Activated T-helper 2 cell treated with anti-CD3 and anti-CD28 coated beads, Interferon-gamma antibody, Interleukin-2, Interleukin-4, amounts not matched to agents 10 μg/mL and 5 μg/mL and 100 μg/mL, durations not matched to agents 14 hours and 24 hours and 36 hours (primary cell): ENCODE measurements at places on chromosomes 2 and 18. TPM values are rescaled to one million over a fixed set of nuclear protein-coding genes. Genes with fewer than 3 reads are reported as not detected.

SPR gene
- 9.5 and 9.9 TPM in 2 replicates for total RNA-seq

IMP4 gene
- 136 and 142 TPM in 2 replicates for total RNA-seq

SATB2 gene
- 0.05 TPM in 2 replicates for total RNA-seq

SP110 gene
- total RNA-seq = 114 and 121 TPM in 2 replicates

ZC3H6 gene
- total RNA-seq = 8.0 and 8.2 TPM in 2 replicates

LDLRAD4 gene
- 30.5 and 32.7 TPM in 2 replicates for total RNA-seq

RASGRP3 gene
- 1.5 and 2.5 TPM in 2 replicates for total RNA-seq

C1QL2 gene
- not detected in 2 replicates for total RNA-seq

- H3K4me1 ChIP-seq = no peaks in the 10 kb centered on the region
- H3K4me3 ChIP-seq = no peak overlapping the region
- H3K27ac ChIP-seq = no peak overlapping the region
- DNase-seq = no peak
These were observed 60.5 kb downstream of the BMPR2 start for GRCh38 chr2:202436626-202437025.

- peaks cover 46% of the 10 kb centered on the region for H3K4me1 ChIP-seq
- DNase-seq = no peak
- H3K4me3 ChIP-seq = no peak overlapping the region
- H3K27ac ChIP-seq = no peak overlapping the region
- H3K36me3 ChIP-seq = peaks cover 9% of the 10 kb centered on the region
- H3K27me3 ChIP-seq = no peaks in the 10 kb centered on the region
These were observed 56.4 kb downstream of the MAP4K4 start for GRCh38 chr2:101753720-101754490.

DNA sequence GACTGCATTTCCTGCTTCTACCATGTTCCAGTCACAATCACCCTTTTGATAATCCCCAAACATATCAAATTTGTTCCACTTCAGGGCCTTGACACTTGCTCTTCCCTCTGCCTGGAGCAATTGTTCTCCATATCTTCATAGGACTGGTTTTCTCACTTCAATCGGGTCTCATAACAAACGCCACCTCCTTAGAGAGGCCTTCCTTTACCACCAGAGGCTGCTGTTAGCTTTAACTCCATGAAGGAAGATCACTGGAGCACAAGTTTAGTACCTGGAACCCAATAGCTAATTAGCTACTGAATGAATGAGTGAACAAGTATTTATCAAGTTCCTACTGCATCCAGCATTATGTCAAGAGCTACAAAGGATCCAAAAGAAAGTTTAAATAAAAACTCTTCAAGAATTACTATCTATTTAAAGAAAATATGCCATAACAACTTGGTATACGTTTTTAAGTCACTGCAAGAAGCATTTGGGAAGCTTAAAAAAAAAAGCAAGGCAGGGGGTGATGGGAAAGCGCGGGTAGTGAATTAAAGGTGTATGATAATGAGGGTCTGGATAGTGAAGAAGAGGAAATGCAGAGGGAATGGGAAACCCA, 58.8 kb downstream of the BAZ2B start:
- H3K36me3 ChIP-seq = no peaks in the 10 kb centered on the region
- no peaks in the 10 kb centered on the region for H3K27me3 ChIP-seq

DNA sequence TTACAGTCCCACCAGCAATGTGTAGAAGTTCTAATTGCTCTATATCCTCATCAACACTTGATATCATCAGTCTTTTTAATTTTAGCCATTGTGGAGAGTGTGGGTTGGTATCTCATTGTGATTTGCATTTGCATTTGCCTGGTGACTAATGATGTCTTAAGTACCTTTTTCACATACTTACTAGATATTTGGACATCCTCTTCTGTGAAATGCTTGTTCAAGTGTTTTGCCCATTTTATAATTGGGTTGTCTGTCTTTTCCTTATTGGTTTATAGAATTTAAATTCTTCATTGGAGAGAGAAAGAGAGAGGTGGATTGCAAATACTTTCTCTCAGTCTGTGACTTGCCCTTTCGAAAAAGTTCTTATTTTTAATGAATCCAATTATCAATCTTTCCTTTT, 14.0 kb upstream of the PPP1CB start:
- H3K4me3 ChIP-seq = no peak overlapping the region
- no peak for DNase-seq
- H3K27me3 ChIP-seq = no peaks in the 10 kb centered on the region
- H3K4me1 ChIP-seq = peaks cover 5% of the 10 kb centered on the region
- peaks cover 10% of the 10 kb centered on the region for H3K36me3 ChIP-seq
- no peak overlapping the region for H3K27ac ChIP-seq

DNA sequence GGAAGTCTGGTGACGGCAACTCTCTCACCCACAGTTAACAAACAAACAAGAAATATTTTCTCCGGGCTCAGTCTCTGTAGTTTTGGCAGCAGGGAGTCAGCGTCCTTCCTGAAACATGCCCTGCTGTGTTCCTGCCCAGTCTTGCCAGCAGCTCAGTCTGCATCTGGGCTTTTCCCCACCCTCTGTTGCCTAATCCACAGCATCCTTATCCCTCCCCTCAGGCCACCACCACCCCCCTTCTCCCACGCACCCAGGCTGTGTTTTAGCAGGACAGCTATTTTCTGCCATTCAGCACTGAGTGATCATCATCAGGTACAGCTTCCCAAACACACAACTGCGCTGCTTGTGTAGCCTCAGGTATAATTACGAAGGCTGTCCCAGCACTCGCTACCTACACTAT, 168.2 kb downstream of the DPP10 start:
- no peak for DNase-seq
- no peak overlapping the region for H3K27ac ChIP-seq
- H3K27me3 ChIP-seq = no peaks in the 10 kb centered on the region
- H3K4me1 ChIP-seq = no peaks in the 10 kb centered on the region
- H3K4me3 ChIP-seq = no peak overlapping the region

DNA sequence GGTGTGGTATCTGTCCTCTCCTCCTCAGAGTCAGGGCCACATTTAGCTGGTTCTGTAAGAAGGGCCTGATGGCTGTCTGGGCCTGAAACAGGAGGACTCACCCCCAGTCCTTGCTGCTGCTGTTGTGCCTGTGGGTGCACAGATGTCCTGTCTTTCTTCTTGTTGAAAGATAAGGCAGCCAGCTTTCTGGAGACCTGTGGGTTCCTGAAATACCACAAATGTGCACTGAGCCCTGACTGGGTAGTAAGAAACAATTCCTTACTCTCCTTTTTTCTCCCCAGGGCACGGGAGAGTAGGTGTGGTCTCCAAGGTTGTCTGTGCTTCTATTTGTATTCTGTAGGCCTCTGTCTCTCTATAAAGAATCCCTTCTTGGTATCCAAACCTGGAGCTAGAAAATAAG, 96.2 kb upstream of the DLX2 start:
- no peak for DNase-seq
- H3K4me3 ChIP-seq = no peak overlapping the region
- H3K27ac ChIP-seq = no peak overlapping the region
- peaks cover 2% of the 10 kb centered on the region for H3K4me1 ChIP-seq

GRCh38 chr2:240864475-240864874, 4.1 kb upstream of the AGXT start:
- no peaks in the 10 kb centered on the region for H3K36me3 ChIP-seq
- no peak overlapping the region for H3K4me3 ChIP-seq
- no peaks in the 10 kb centered on the region for H3K4me1 ChIP-seq
- DNase-seq = no peak
- no peak overlapping the region for H3K27ac ChIP-seq
- peaks cover 25% of the 10 kb centered on the region for H3K27me3 ChIP-seq

GRCh38 chr2:222232839-222233238, 66.0 kb downstream of the PAX3 start:
- no peak overlapping the region for H3K4me3 ChIP-seq
- DNase-seq = no peak
- H3K36me3 ChIP-seq = no peaks in the 10 kb centered on the region

DNA sequence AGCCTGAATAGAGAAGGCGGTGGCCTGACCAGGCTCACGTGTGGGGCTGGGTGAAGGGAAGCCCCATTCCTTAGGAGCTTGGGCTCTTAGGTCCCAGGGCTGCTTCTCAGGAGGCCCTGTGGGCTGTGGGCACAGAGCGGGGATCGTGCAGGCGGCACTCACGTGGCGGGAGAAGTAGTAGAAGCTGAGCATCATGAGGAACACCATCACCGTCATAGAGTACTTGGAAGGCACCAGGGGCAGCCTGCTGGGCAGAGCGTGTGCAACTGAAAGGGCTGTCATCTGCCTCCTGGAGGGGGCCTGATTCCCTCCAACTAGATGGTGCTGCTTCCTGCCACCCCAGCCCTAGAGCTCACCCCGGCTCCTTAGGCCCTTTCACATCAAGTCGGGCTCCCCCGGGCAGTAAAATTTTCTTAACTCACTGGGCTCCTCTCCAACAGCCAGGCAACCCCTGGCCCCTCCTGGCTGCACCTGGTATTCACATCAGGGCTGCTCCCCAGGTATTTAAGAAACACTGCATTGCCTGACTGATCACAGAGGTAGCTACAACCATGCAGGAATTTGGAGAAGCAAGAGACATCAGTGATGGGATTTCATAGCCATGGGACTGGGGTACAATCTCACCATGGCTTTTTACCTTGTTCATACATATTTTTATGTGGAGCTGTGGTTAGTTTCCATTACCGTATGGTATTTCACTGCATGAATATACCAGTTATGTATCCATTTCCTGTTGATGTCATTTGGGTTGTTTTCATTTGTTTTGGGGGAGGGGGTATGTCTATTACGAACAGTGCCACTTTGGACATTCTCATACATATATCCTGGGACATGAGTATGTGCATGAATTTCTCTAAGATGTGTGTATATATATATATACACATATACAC, 32.9 kb downstream of the CENPO start:
- H3K4me3 ChIP-seq = no peak overlapping the region
- H3K4me1 ChIP-seq = peaks cover 21% of the 10 kb centered on the region
- peak overlapping the region; percentile 93 for H3K27ac ChIP-seq
- DNase-seq = no peak
- no peaks in the 10 kb centered on the region for H3K27me3 ChIP-seq
- peaks cover 63% of the 10 kb centered on the region for H3K36me3 ChIP-seq

DNA sequence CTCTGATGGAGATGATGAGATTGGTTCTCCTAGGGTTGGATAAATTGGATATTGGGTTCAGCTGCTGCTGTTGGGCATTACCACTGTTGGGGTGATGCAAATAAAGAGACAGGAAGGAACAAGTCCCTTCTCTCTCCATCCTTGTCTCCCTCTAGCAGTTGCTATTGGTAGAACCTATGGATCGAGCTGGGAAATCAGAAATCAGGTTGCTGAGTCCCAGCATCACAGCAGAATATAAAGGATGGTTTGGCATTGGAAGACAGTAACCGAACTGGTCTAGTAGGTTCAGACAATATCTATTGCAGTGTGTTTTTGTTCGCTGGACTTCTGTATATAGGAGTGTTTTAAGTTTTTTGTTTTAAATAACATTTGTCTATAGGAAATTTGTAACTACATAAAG, 8.1 kb downstream of the WDR43 start:
- DNase-seq = no peak
- no peak overlapping the region for H3K4me3 ChIP-seq
- H3K4me1 ChIP-seq = peaks cover 38% of the 10 kb centered on the region

GRCh38 chr2:95260028-95261023, 13.9 kb upstream of the PROM2 start:
- no peak for DNase-seq
- H3K4me3 ChIP-seq = no peak overlapping the region
- no peaks in the 10 kb centered on the region for H3K4me1 ChIP-seq
- H3K36me3 ChIP-seq = no peaks in the 10 kb centered on the region
- H3K27me3 ChIP-seq = no peaks in the 10 kb centered on the region

DNA sequence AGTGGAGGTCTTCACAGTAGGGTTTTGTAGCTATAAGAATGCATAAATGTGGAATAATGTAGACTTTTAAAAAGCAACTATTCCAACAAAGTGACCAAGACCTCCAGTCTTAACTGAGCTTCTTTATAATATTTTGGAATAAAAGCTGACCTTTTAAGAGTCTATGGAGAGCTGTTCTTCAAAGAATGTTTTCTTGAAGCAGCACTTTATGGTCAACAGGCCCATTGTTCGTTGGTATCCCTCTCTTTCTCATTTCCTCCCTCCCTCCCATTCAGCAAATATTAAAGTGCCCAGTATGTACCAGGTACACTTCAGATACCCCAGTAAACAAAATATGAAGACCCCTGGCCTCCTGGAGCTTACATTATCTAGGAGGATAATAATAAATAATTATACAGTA, 140.1 kb upstream of the SMAD7 start:
- no peak for DNase-seq
- H3K4me3 ChIP-seq = no peak overlapping the region
- no peaks in the 10 kb centered on the region for H3K27me3 ChIP-seq
- peaks cover 14% of the 10 kb centered on the region for H3K36me3 ChIP-seq
- peaks cover 15% of the 10 kb centered on the region for H3K4me1 ChIP-seq

GRCh38 chr2:59077981-59078531, 836.9 kb upstream of the FANCL start:
- no peak overlapping the region for H3K4me3 ChIP-seq
- no peaks in the 10 kb centered on the region for H3K4me1 ChIP-seq
- no peak overlapping the region for H3K27ac ChIP-seq
- no peak for DNase-seq
- no peaks in the 10 kb centered on the region for H3K36me3 ChIP-seq

GRCh38 chr2:119251652-119252051, 28.0 kb downstream of the STEAP3 start:
- no peaks in the 10 kb centered on the region for H3K36me3 ChIP-seq
- no peaks in the 10 kb centered on the region for H3K27me3 ChIP-seq
- H3K27ac ChIP-seq = no peak overlapping the region
- no peak overlapping the region for H3K4me3 ChIP-seq

- no peaks in the 10 kb centered on the region for H3K36me3 ChIP-seq
These were observed 52.9 kb downstream of the UPP2 start for GRCh38 chr2:158154596-158154995.

DNA sequence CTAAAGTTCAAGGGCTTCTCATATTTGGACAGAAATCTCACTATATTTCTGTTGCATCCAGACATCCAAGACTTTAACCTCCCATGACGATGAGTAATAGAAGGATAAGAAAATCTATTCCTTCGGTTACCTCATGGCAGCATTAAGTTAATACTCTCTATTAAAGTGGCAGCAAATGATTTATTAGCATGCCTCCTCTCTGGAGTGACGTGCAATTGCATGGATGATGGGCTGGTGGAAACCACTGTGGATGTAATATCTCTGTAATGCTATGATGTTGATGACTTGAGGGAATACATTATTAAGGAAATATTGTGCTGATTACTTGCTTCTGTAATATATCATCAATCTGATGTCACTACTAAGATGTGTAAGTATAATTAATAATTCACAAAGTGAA, 336.8 kb downstream of the DSEL start:
- H3K4me1 ChIP-seq = no peaks in the 10 kb centered on the region
- no peak overlapping the region for H3K4me3 ChIP-seq
- H3K36me3 ChIP-seq = no peaks in the 10 kb centered on the region
- H3K27me3 ChIP-seq = peaks cover 2% of the 10 kb centered on the region

DNA sequence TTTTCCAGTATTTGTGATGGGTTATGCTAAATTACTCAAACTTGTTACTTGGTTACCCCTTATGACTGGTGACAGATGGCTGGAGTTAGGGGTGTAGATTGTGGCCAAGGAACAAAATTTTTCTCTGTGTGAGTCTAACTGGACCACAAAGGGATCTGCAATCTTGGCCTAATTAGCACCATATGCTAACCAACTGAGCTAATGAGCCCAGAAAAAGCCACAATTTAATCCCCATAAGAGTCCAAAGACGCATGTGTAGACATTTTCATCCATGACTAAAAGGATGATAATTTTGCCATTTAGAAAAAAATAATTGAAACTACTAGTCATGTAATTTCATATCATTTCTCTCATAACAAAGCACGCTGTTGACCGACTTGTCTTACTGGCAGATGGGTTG, 151.2 kb downstream of the ABCA12 start:
- H3K36me3 ChIP-seq = no peaks in the 10 kb centered on the region
- H3K4me3 ChIP-seq = no peak overlapping the region
- no peaks in the 10 kb centered on the region for H3K27me3 ChIP-seq
- no peak overlapping the region for H3K27ac ChIP-seq

GRCh38 chr18:80148326-80149199, 39.5 kb downstream of the ADNP2 start:
- H3K4me3 ChIP-seq = peak overlapping the region; percentile 80
- DNase-seq = no peak
- H3K36me3 ChIP-seq = peaks cover 15% of the 10 kb centered on the region
- no peaks in the 10 kb centered on the region for H3K27me3 ChIP-seq
- H3K27ac ChIP-seq = no peak overlapping the region
